Fibroblast of gingiva (primary cell): ENCODE measurements at places on chromosomes 12 and 14.

- no peak for DNase-seq
These were observed 5.2 kb downstream of the PPP1CC start for GRCh38 chr12:110737532-110737931.

DNA sequence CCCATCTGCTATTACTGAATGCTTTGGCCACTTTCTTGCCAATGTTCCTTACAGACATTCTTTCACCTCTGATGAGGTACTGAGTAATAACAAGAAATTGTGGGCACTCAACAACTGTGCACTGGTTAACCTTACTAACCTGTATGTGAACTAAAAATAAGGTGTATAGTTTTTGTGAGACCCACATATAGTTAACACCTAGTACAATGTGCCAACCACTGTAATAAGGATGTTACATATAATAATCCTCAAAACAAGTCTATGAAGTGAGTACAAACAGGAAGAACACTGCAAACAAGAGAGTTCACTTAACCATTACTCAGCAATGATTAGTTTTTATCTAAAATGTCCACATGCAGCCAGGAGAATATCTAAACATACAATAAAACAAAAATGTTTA lies 4.5 kb downstream of the DDHD1 start:
- DNase-seq = no peak

- DNase-seq = peak; percentile 46
These were observed 682 bp downstream of the KIAA0586 start for GRCh38 chr14:58428118-58428683.

- DNase-seq = no peak
These were observed 41.8 kb downstream of the CACNA1C start for GRCh38 chr12:2094597-2094996.

DNA sequence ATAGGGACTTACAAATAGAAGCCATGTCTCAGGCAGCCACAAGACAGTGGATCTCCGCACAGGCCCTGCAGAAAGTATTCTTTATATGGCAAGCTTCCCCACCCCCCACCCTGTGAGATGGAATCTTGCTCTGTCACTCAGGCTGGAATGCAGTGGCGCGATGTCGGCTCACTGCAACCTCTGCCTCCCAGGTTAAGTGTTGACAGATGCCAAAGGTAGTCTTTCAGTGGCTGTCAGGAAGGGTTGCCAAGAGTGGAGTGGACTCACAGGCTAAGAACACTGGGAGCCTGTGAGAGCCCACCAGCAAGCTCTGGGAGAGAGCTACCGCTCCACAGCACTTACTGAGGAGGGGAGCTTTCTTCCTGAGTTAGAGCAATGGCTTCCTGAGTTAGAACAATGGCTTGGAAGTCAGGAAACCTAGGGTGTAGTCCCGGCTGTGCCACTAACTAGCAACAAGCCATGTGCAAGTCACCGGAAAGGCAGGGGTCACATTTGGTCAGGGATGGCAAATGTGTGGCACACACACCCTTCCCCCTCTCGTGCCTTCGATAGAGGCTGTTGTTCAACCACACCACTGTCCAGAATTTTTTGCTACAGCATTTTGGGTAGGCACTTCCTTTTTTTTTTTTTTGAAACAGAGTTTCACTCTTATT lies 2.6 kb downstream of the RNASE1 start:
- DNase-seq = no peak

DNA sequence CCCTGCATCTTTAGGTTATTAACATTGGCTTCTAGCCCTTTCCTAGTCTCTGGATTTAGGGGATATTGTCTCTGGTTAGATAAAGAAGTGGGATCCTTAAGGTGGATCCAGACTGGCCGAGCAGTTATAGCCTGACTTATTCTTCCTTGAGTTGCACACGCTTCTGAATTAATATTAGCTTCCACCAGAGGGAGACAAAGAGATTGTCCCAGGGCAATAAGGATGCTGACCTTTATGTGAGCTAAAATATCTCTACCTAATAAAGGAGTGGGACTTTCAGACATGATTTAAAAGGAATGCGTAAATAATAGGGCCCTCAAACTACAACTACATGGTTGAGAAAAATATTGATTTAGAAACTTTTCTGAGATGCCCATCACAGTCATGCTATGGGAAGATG lies 139.7 kb downstream of the SLCO1B3 start:
- DNase-seq = no peak

DNA sequence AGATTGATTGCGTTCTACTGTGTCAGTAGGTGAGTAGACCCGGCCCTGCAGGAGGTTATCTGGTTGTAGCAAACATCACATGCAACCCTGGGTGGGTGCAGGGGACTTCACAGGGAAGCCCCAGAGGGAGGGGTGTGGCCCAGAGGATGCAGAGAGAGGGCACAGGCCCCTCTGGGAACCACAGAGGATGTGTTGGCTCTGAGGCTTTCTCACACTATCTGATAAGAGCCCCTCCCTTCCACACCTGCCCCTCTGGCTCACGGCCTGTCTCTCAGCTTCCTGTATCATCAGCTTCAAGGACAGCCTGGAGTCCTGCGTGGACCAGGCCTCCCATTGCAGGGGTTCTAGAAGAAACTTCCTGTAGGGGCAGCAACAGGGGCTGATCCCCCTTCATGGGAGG lies 101.9 kb downstream of the RIN3 start:
- DNase-seq = no peak

DNA sequence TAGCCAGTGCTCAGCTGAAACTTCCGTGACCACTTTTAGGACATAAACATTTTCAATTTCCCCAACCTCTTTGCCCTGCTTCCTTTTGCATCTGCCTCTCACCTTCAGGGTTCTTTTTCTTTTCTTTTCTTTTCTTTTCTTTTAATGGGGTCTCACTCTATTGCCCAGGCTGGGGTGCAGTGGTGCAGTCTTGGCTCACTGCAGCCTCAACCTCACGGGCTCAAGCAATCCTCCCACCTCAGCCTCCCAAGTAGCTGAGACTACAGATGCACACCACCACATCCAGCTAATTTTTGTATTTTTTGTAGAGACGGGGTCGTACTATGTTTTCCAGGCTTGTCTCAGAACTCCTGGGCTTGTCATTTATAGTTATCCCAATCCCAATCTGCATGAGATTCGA lies 4.7 kb upstream of the LRP10 start:
- DNase-seq = no peak

DNA sequence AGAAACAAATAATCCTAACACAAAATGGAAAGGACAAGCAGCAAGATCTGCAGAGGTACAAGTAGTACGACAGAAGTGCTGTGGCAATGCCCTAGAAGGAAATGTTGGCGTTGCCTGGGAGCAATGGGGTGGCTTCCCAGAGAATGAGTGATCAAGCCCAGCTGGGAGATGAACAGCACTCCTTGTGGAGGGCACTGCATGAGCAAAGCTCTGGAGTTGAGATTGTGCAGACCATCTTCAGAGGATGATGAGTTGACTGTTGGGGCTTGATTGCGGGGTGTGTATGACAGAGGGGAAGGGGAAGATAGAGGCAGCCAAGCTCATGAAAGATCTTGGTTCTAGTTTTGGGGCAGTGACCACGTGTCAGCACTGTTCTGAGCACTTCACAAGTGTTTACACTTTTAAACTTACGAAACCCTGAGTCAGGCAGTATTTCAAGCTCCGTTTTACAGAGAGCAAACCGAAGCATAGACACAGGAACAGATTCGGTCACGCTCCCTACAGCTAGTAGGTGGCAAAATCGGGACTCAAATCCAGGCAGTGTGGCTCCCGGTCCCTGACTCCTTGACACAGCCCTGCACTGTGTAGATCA lies 127.2 kb upstream of the LHX5 start:
- no peak for DNase-seq

GRCh38 chr12:115103884-115104883 lies 420.2 kb upstream of the TBX3 start:
- DNase-seq = no peak

DNA sequence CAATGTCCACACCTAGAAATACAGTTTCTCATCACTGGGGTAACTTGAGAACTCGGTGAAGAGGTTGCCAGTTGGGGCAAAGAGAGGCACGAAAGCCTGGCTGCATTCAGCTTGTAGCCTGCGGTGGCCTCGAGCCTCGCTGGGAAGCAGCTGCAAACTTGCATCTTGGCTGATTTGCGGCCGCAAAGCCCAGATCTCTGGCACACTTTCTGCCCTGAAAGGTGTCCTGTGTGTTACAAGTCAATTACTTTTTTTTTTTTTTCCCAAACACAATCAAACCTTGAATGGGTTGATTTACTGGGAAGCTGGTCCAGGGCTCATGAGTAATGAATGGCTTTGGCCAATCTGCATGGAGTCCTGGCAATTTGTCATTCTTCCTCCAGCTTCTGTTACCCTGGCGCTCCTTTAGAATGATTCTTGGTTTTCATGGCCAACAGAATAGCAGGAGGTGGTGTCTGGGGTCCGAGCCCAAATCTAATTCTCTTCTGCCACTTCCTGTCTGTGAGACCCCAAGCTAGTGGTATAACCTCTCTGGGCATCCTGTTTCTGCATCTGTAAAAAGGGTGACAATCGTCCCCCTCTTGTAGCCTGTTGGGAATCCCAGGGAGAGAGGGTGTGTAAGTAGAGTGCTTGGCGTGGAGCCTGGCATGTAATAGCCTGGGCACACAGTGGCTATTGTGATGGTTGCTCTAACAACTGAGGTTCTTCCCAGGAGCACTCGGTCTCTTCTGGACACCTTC lies 6.7 kb downstream of the BCL7A start:
- DNase-seq = peak; percentile 26

GRCh38 chr14:75022655-75023054 lies 19.9 kb downstream of the EIF2B2 start:
- DNase-seq = no peak

DNA sequence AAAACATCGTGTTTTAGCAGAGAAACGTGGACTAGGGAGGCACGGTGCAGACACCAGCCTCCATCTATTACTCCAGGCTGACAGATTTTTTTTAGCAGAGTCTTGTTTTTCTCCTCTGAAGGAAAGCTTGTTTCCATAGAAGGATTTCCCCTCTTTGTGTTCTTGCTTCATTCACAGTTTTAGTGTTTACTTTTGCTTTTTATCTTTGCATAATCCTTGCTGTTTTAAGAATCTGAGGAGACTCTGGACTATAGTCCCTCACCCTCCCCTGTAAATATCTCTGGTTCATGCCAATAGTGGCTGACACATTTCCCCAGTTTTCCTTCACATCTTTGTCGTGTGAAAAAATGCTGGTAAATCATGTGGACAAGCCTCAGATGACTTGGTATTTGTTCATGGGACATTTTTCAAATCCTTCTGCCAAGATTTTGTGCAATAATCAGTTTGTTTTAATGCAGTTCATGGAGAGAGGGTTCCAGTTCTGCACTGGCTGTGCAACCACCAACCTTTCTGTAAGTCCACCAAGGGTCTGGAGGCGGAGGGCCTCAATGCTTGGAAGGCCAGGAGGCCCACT lies 39.9 kb upstream of the TMCC3 start:
- peak; percentile 76 for DNase-seq

DNA sequence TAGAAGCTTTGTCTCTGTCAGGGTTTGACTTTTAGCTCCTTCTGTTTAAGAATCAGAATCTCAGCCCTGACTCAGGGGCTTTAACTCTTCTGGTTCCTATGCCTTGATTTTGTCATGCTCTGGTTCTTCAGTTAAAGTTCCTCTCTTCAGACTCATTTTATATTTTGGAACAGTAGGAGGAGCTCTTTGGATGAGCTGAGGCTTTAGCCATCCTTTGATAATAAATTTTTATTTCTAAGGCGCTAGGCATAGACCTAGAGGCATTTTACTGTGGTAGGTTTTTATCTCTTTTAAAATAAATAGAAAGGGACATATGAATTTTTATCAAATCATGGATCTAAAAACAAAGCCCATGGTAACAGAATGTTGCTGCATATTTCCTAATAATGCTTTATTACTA lies 51.7 kb downstream of the ATP23 start:
- DNase-seq = no peak

GRCh38 chr12:49553512-49554088 lies 14.3 kb downstream of the MCRS1 start:
- no peak for DNase-seq

DNA sequence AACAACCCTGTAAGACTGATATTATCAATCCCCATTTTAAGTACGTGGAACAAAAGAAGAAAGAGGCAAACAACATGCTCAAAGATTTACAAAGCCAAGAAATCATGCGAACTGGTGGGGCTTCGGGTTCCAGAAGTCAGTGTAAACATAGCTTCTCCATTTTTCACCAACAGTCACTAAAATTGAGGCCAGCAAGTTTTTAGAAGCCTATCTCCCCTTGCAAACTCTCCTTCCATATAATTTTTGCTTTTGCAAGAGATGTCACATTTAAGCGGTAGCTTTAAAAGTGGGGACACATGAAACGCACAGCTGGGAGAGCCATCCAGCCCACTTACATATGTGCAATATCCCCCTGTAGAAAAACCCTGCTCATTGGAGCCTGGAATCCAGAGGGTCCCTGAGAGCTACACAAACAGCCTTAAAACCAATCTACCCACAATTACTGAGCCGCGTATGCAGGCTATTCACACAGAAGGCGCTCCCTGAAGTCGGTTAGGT lies 797 bp downstream of the SLC11A2 start:
- no peak for DNase-seq

DNA sequence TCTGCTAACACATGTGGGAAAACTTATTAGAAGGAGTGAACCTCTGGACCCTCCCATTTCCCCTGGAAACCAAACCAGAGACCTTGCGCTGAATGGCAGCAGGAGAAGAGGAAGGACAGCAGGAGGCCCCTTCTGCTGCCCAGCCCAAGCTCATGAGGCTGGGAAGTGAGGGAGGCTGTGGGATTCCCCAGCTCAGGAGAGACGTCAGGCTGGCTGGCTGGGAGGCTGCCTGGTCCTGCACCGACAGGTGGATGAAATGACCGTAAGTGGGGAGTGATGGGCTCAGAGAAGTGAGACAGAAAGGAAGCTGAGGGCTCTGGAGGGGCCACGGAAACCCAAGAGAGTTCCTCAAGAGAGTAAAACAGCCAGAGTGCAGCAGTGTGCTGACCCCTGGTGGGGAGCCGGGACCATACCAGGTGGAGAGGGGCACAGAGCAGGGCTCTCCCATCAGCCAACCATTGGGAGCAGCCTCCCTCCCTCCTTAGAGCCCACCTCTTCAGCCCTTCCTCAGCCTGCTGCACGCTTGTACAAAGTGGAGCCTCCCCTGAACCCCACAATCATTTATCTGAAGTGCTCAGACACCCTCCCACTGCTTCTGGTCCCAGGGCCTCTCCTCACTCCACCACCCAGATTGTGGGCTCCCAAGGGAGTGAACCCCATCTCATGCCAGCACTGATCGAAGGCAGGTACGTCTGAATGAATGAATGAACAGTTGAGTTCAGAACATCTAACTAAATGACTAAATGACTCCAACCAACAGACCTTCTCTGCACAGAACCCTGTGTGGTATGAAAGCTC lies 14.0 kb downstream of the TAMALIN start:
- DNase-seq = no peak
